ENCODE measurements at places on chromosomes 2 and 18.
A peak's percentile ranks its signal among the peaks of the same experiment; 100 is the strongest.

DNA sequence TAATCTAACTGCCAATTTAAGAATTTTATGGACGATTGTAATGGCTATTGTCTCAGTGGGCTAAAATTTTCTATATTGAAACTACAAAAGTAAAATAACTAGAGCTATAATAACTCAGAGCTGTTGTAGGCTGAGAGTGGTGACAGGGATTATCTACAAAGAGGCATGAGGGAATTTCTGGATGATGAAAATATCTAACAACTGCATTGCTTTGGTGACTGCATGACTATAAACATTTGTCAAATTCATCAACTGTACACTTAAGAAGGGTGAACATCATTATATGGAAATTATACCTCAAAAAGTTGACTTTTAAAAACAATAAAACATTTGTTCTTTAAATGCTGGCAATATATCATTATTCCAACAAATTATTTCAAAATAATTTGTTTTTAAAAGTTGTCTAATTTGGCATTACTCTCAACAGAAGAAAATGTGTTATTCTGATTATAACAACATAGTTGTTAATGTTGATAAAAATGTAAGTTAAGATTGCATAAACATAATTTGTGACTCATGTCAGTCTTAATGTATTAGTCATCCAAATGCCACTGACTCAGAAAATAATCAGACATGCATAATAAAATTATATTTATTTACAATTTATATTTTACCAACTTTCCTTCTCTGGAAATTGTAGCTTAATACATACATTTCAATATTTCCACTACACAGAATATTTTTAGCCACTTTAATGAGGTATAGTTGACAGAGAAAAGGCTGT, 865.1 kb upstream of the VRK2 start:
- DNase-seq: peak; percentile 58

- DNase-seq: no peak
Observed at GRCh38 chr2:130834091-130834930, 2.4 kb upstream of the ARHGEF4 start.

DNA sequence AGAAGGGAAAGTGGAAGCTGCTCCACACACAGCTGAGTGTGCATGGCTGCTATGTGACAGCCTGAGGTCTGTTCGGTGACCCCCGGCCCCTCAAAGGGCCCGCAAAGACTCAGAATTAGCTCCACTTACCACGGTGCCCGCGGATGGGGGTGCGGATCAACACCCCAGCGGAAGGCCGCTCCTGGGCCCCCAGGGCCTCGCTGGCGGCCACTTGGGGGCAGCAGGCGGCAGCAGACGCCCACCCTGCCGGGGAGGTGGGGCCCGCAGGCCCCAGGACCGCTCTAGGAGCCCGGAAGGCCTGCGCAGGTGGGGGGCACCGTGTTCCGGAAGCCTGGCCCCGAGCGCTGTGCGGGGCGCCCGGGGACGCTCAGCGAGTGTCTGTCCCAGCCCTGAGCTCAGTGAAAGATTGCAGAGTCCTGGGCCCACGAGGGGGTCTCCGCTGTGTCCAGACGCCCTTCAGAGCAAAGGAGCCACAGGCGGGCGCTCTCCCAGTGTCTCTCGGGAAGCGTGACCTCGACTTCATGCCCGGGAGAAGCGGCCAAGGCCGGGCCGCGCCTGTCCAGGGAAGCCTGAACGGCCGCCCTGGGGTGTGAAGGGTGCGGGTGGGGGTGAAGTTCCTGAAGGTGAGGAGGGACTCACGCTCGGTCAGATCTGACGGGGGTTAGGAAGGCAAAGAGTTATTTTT, 118.7 kb downstream of the VAPA start:
- no peak for DNase-seq

- DNase-seq: no peak
Observed at GRCh38 chr2:95375532-95376150, 26.9 kb upstream of the FAHD2A start.

DNA sequence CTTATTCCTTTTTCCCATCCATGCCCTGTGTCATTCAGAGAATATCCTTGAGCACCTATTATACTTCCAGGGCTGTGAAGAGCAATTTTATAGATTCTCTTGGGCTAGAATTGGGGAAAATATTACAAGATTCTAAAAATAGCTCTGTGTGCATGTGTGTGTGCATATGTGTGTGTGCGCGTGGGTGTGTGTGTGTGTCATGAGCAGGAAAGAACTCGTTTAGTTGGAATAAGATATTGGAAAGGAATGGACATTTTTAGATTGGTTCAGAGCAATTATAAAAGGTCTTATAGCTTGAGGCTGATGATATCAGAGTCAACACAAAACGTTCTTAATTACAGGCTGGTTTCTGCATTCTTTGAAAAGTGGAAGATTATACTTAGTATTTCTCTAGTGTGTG, 212.1 kb upstream of the COPS8 start:
- DNase-seq: no peak

GRCh38 chr2:204966245-204966644, 421.0 kb downstream of the PARD3B start:
- no peak for DNase-seq

DNA sequence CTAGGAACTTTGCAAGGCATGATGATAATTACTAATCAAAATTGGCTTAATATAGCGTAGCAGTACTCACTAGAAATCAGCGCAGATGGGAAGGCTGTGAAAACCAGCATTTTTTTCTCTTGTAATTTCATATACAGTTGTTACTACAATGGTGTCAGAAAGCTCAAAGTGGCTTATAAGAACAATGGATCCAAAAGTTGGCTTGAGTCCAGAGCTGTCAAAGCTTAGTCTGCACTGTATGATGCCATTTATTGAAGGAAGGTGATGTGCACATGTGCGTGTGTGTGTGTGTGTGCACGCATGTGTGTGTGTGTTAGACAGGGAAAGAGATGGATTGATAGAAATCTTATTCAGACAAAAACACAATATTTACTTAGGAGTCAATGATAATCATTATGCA, 341.3 kb downstream of the TGIF1 start:
- no peak for DNase-seq

DNA sequence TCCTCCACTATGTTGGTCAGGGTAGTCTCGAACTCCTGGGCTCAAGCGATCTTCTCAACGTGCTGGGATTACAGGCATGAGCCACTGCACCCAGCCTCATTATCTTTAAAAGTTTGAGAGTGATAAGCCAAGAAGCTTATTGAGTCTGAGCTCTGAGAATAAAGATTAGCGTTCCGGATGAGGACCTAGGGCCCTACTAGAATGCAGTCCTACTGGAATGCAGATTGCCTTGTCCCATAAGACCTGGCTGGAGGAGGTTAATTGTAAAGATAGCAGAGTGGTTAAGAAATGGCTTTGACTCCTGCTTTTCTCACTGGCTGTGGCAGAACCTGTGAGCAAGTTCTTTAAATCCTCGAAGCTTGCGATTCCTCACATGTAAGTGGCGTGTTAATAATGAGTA, 4.0 kb downstream of the VWA3B start:
- DNase-seq: no peak

GRCh38 chr2:172358691-172359556, 68.5 kb upstream of the ITGA6 start:
- no peak for DNase-seq

- no peak for DNase-seq
Observed at GRCh38 chr2:229152674-229153073, 118.4 kb downstream of the PID1 start.

- DNase-seq: no peak
Observed at GRCh38 chr2:69807821-69808540, 21.5 kb upstream of the GMCL1 start.

DNA sequence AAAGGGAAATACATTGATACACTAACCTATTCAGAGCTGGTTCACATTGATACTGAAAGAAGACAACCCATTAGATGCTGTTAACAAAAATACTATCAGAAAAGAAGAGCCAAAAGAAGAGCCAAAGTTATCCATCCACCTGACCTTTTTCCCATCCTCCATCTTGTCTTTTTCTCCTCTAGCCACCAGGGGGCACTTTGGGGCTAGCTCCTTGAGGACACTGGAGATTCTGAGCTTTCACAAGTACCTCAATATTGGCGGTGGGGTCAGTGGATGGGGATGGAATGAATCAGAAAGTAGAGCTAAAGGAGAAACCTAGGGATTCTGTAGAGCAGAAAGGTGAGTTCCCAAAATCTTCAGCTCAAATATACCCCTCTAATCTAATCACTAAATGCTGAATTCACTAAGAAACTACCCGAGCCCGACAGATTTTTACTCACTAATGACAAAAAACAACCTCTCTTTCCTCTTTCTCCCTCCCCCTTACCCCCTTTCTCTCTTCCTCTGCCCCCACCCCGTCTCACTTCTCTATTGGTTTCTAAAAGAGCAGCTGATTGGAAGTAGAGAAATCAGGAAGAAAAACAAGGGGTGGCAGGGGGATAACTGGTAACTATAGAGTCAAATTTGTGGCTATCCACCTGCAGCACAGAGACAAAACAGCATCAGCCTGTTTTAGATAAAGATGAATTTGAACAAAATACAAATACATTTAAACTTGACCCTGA, 203.3 kb downstream of the TCF4 start:
- DNase-seq: peak; percentile 59

DNA sequence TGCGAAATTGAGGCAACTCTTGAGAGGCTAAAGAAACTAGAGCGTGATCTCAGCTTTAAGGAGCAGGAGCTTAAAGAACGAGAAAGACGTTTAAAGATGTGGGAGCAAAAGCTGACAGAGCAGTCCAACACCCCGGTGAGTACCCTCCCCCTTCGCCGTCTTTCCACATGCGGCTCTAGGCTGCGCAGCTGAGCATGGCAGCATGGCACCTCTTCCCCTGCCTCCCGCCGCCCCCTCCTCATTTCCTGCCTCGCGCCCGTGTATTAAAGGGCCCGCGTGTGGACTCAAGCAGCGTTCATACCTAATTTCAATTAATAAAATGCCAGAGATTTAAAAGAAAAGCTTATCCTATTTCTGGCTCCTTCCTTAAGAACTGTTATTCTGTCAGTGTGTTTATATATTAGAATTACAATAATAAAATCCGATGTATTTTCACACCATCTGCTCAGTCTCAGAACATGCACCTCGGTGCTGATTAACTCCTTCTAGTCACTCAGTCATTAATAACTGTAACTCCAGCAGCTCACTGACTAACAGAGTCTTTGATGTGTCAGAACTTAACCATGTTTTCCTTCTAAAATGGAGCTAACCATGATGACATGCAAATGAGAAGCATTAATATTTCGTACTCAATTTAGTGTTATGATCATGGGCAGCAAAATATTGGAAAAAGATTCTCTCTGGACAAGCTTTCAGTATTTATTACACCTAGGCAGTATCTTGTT, 137.4 kb upstream of the CDCA7 start:
- DNase-seq: no peak

- DNase-seq: peak; percentile 17
Observed at GRCh38 chr18:47283476-47283875, 32.0 kb upstream of the SKOR2 start.

- no peak for DNase-seq
Observed at GRCh38 chr2:207905546-207905945, 119.8 kb downstream of the PLEKHM3 start.

GRCh38 chr2:201246280-201246679, 14.1 kb upstream of the CASP8 start:
- DNase-seq: no peak

DNA sequence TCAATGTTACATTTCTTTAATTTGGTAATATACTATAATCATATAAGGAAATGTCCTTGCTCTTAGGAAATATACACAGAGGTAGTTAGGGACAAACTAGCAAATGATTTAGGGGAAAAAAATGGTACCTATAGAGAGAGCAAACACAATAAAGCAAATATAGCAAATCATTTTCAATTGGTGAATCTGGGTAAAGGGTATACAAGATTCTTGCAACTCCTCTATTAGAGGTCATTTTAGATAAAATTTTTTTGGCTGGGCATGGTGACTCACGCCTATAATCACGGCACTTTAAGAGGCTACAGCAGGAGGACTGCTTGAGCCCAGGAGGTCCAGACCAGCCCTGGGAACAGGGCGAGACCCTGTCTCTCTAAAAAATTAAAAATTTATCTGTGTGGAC, 44.4 kb downstream of the STRN start:
- no peak for DNase-seq

GRCh38 chr2:239548451-239548871, 147.6 kb upstream of the HDAC4 start:
- DNase-seq: no peak

GRCh38 chr18:23114911-23115310, 20.4 kb upstream of the CABLES1 start:
- DNase-seq: no peak

DNA sequence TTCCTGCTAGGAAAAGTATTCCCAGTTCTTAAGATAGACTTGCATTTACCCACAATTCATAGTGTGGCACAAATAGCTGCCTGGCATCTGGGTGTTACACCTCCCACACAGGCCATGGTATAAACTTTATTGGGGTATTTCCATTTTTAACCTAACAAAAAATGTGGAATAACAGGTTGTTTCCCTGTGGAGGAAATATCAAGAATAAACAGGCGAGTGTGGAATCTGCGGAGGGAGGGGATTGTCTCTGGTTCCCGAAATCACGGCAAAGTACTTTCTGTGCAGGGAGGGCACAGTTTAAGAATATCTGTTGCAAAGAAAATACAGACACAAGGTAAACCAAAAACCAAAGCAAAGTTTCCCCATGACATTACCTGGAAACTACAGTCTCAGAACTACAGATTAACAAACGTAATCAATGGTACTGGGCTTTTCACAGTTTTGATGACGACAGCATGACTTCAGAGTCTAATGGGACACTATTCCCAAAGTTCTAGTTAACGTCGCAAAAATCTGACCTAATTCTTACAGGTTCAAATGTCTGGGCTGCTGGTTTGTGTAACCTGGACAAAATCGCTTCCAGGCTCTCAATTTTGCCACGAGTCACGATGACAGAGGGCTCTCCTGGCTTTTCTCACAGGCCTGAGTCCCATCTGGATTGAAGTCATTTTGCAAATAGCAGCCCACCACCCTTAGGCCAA, 1.4 kb downstream of the STARD7 start:
- DNase-seq: peak; percentile 52

DNA sequence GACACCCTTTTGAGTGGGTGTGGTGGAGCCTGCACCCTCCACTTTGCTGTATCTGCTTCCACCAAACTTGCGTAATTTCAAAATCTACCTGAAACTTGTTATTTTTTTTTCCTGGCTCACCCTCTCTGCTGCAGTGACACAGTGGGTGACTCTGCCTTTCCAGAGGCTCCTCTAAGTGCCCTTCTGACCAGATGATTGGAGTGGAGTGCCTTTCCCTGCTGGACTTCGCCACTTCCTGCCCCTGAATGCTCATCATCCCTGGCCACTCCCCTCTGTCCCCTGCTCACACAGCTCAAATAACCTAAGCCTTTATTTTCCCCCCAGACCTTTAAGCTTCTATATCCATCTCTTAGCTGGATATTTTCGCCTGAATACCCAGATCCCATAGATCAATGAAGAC, 777.5 kb upstream of the ID2 start:
- no peak for DNase-seq

DNA sequence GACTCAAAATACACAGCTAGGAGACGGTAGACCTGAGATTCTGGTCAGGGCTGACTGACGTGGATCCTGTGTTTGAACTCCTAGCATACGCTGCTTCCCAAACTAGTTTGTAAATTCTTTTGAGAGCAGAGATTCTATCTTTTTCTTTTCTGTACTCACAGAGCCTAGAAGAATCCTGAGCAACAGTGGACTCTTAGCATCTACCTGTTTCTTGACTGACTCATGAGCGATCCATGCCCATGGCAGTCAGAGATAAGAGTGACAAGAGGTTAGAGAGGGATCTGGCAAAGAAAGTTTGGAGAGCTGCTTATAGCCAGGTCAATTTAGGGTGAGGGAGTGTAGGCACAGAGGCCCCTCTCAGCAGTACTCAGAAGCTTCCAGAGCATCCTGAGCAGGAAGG, 41.1 kb upstream of the PPP1CB start:
- no peak for DNase-seq

GRCh38 chr2:227447606-227448005, 24.4 kb upstream of the AGFG1 start:
- peak; percentile 69 for DNase-seq

- no peak for DNase-seq
Observed at GRCh38 chr18:44238454-44238853, 442.2 kb upstream of the SETBP1 start.
